ENCODE measurements at places on chromosomes 3 and 15.
A peak's percentile ranks its signal among the peaks of the same experiment; 100 is the strongest.

- peak; percentile 64 for DNase-seq
These were observed 25.9 kb downstream of the MAP6D1 start for GRCh38 chr3:183799461-183799860.

GRCh38 chr15:90004671-90005070 is 3.5 kb downstream of the ZNF710 start:
- no peak for DNase-seq

- DNase-seq = no peak
These were observed 70.1 kb downstream of the CD200 start for GRCh38 chr3:112403103-112403502.

- DNase-seq = no peak
These were observed 7.2 kb downstream of the ISG20 start for GRCh38 chr15:88646088-88646405.

- DNase-seq = no peak
These were observed 532.1 kb upstream of the SEMA6D start for GRCh38 chr15:47184908-47185801.

GRCh38 chr3:45690336-45691035 is 1.3 kb downstream of the SACM1L start:
- DNase-seq = peak; percentile 46

DNA sequence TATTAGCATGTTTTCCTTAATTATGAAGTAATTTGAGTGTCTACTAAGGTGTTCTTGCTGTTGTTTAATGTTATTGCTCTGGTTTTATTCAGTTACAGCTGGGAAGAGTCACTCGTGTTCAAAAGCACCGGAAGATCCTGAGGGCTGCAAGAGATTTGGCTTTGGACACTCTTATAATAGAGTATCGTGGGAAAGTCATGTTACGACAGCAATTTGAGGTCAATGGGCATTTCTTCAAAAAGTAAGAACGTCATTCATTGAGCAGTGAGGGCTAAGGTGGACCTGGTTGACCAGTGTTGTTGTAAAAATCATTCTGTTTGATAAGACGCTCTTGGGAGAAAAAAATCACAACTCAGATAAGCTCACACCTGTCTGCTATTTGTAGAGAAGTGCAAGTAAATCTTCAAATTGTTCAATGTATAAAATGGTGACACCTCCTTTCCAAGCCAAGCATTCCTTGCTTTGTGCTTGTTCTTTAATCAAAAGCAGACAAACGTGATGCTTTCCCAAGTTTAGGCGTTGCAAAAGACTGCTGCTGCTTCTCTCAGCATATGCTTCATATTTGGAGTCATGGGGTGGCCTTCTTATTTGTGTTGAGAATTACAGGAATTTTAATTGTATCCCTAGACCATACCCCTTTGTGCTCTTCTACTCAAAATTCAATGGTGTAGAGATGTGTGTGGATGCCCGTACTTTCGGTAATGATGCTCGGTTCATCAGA is 44.2 kb downstream of the SETD5 start:
- DNase-seq = no peak

DNA sequence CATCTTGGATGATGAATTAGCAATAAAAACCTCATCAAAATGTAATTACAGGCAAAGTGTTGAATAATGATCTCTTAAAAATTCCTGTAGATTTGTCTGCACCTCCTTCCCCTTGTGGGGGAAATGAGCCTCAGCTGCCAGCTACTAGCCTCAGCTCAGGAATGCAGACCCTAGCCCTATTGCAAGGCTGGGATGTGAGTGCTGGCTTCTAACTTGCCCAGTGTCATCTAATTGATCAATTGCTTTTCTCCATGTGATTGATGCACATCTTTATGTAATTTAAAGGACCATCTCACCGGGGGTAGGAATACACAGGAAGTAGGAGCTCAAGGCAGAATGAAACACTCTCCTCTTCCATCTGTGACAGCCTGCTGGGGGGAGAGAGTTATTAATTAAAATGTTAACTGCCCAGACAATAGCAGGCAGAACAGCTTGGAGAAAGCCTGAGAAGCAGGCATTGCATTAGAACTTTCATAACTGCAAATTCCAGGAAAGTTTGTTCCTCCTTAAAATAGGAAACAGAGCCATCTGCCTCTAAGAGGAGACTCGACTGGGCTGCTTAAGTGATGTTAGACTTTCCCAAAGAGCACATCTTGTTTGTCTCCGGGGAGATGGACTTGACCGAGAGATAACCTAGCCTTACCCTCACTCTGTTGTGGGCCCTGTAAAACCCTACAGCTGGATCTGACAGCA is 69.6 kb downstream of the LRTM1 start:
- DNase-seq = no peak

- DNase-seq = no peak
These were observed 177.9 kb downstream of the CDIN1 start for GRCh38 chr15:36757189-36757814.

DNA sequence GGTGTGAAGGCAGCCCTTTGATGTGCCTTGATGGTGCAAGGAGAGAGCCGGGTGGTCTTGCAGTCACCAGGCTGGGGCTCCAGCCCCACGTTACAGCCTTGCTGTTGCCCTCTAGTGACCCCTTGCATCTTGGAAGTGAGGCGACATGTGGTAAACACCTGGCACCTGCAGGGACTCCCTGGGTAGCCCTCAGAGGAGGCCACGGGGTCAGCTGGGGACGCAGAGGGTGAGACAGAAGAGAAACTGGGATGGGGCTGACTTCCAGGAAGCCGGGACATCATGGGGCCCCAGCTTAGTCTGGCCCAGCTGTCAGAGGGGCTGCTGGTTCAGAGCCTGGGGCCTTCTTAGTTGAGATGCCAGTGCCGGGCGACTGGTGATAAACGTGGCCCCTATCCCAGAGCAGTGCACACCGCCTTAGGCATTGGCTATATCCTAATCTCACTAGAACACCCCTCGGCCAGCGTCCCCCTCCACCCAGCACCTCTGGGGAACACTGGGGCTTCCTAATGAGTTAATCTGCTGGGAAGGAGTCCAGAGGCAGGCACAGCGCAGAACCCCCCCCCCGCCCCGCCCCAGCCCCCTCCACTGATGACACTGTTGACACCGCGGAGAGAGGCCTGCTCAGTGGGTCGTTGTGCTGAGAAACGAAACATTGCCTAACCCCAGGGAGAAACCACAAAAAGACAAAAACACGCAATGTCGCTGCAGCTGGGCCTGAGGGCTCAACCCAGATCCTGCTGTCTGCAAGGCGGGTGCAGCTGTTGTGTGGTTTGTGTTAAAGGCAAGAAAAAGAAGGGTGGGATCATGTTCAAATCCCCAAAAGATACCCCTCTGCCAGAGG is 60.5 kb upstream of the KLF13 start:
- peak; percentile 99 for DNase-seq

- no peak for DNase-seq
These were observed 14.8 kb upstream of the ZNF774 start for GRCh38 chr15:90337256-90337655.

- no peak for DNase-seq
These were observed 111.9 kb downstream of the SLC9A9 start for GRCh38 chr3:143736205-143736997.

GRCh38 chr3:17013050-17013449 is 128.3 kb downstream of the PLCL2 start:
- no peak for DNase-seq

GRCh38 chr15:90351479-90352106 is 491 bp upstream of the ZNF774 start:
- no peak for DNase-seq

- DNase-seq = no peak
These were observed 20.9 kb upstream of the LARS2 start for GRCh38 chr3:45367453-45367871.

DNA sequence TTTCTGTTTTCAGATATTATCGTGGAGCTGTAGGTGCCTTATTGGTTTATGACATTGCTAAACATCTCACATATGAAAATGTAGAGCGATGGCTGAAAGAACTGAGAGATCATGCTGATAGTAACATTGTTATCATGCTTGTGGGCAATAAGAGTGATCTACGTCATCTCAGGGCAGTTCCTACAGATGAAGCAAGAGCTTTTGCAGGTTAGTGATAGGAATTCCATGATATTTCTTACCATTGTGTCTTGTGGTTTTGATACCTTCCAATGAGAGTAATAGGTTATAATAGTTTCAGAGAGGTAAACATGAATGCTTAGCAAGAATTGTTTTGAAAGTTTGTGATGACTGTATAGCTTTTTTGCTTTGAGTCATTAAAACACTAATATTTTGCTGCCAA is 8.5 kb downstream of the RAB11A start:
- DNase-seq = peak; percentile 32

DNA sequence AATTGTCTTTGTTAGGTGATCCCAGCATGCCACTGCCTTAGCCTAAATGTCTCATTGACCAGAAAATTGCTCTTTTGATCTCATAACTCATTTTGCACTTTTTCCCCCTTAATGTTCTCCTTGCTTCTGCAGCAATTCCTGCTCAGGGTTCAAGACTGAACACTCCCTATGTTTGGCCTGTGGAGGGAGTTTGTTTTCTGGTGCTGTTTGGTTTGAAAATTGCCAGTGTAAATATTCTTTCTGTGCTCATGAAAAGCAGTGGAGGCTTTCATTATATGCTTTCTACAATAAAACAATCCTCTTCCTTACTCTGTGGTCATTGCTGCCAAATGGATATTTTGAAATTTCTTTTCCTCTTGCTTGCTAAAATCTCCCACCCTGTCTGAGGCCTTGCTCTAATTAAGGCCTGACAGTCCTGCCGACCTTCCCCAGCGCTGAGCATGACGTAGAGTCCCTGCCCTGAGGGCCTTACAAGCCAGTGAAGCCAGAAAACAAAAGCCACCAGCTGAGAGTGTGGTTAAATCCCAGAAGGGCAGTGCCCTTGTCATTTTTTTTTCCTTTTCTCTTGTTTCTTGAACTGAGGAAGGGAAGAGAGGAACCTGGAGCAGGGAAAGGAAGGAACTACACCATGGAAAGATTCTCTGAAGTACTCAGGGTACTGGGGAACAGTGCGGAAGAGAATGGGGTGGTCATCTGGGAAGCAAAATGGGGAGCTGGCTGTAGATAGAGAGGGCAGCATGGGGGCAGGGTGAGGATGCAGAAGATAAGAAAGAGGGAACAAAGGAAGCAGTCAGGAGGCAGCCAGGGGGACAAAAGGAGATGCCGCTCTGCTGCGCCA is 24.8 kb downstream of the ZBTB38 start:
- no peak for DNase-seq

GRCh38 chr3:43742920-43743319 is 52.2 kb downstream of the ABHD5 start:
- peak; percentile 30 for DNase-seq

DNA sequence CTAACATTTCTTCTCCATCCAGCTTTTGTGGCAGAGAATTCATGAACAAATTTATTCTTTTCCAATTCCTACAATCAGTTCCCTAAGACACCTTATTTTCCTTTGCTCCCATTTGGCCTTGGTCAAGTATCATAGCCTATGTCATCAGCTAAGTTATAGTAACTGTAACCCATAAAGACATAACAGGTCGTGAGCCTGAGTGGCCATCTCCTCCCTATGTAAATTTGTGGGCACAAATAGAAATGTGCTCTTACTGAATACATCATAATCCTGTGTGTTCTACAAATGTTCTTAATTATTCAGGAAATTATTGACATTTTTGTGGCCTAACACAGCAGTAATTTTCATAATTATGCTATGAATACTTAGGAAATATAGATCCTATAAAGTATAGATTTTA is 108.9 kb upstream of the ZNF717 start:
- DNase-seq = no peak

DNA sequence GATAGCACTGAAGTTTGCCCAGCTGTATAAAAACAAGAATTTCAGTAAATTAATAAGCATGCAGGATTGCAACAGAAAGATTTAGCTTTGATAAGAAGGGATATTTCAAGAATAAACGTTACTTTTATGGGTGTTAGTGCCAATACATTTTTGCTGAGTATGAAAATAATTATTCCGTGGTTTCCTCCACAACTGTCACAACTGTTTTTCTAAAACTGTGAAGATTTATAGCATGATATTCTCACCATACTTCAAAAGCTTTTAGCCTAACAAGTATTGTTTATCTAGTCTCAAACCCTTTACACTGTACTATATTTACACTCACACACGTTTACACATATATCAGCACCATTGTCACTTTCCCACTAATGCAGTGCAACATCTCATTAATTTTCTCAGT is 200.5 kb downstream of the TPRG1 start:
- DNase-seq = no peak

DNA sequence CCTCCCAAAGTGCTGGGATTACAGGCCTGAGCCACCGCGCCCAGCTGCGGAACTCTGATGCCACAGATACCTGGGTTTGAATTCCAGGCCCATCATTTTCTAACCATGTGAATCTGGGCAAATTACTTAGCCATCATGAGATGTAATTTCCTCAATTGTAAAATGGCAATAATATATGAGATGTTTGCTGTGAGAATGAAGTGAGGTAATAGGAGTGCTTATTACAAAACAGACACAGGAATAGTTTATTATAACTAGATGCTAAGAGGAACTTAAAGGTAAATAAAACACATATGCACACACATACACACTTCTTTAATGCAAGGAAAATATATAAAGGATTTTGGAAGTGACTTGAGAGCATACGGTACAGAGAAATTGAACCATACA is 64.7 kb upstream of the TNIK start:
- DNase-seq = no peak

DNA sequence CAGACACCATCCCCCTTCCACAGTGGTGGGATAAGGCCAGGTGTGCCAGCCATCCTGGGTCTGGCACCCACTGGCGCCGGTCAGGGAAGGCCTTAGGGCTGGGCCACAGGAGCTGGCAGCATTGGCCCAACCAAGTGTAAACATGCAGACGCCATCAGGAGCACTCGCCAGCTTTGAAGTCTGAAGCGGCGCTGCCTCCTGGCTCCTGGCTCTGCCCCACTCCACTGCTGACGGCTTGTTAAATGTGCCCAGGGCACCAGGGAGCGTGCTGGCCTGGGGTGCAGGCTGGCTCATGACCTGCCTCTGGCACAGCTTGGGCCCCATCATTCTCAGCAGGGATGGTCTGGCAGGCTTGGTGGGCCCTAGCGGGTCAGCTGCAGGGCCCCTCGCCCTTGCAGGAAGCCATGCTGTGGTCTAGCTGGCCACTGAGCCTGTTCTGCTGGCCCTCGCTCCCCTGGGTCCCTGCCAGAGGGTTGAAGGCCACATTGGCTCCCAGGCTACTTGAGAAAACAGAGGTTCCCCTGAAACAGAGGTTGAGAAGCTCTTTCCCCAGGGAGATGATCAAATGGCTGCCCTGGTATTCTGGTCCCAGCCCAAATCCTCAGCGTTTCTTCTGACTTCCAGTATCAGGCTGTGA is 116.6 kb downstream of the DNAJB8 start:
- no peak for DNase-seq

GRCh38 chr3:139838269-139838957 is 96.6 kb upstream of the CLSTN2 start:
- no peak for DNase-seq

All from erythroblast (primary cell).